Stimulated activated CD4-positive, alpha-beta T cell treated with anti-CD3 and anti-CD28 coated beads, Interleukin-4, amount 100 ng/mL, for 24 hours (primary cell): ENCODE measurements at places on chromosomes 11 and 22.

- no peak for DNase-seq
Observed at GRCh38 chr11:7281079-7281478, 29.4 kb downstream of the SYT9 start.

- no peak for DNase-seq
Observed at GRCh38 chr22:41338614-41339212, 37.4 kb downstream of the ZC3H7B start.

DNA sequence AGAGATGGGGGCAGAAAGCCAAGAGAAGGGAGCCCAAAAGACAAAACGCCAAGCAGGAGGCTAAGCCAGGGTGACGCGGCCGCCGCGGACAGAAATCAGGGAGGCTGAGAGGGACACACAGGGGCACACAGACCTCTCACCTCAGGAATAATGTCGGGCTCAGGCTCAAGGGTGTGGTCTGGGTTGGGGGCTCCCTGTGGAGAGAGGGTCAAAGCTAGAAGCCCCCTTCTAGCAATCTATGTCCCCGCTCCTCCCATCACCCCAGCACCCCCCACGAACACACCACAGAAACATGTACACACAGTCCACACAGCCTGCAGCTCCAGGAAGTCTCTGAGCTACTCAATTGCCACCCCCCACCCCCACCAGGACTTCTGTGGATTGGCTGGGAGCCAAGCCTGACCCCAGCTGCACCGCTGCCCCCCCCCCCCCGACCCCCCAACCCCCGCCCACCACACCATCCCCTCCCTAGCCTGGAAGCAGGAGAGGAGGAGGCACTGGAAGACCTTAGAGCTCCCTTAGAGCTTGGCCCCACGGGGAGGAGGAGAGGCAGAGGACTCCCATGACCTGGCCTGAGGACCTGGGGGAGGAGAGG is 6.9 kb downstream of the BCL9L start:
- DNase-seq: no peak

- no peak for DNase-seq
Observed at GRCh38 chr11:18765554-18765953, 26.0 kb downstream of the PTPN5 start.

GRCh38 chr11:72129381-72129780 is 6.1 kb upstream of the FOLR3 start:
- DNase-seq: no peak

DNA sequence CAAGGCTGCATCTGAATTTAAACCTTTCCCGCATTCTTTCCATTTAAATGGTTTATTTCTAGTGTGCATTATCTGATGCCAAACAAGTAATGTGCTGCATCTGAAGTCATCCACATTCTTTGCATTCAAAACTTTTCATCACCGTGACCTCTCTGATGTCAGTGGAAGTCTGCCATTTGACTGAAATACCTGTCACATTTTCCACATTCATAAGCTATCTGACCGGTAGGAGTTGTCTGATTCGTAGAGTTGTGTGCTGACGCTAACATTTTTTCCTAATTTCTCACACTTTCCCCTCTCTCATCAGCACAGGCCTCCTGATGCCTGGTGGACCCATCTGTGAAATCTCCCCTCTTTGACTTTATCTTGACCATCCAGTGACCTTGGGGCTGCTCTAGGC is 79.9 kb upstream of the BARX2 start:
- no peak for DNase-seq

- DNase-seq: no peak
Observed at GRCh38 chr22:39336411-39336810, 13.4 kb upstream of the SYNGR1 start.

- DNase-seq: no peak
Observed at GRCh38 chr11:134229126-134229790, 4.8 kb downstream of the VPS26B start.

DNA sequence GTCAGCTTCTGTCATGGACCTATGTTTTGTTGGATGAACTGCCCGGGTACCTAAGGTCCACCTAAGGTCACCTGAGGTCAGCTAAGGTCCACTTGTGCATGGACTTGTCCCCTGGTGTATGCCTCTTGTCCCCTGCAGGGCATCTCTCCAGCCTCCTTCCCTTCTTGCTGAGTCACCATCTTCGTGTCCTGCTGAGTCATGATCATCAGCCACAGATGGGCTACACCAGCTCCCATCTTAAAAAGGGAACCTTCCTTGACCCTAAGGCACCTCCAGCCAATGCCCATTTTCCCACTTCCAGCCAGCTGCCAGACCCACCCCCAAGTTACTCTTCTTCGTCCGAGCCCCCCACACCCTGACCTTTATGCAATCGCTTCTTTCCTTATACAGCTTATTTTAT is 544.9 kb downstream of the TBC1D22A start:
- DNase-seq: no peak

DNA sequence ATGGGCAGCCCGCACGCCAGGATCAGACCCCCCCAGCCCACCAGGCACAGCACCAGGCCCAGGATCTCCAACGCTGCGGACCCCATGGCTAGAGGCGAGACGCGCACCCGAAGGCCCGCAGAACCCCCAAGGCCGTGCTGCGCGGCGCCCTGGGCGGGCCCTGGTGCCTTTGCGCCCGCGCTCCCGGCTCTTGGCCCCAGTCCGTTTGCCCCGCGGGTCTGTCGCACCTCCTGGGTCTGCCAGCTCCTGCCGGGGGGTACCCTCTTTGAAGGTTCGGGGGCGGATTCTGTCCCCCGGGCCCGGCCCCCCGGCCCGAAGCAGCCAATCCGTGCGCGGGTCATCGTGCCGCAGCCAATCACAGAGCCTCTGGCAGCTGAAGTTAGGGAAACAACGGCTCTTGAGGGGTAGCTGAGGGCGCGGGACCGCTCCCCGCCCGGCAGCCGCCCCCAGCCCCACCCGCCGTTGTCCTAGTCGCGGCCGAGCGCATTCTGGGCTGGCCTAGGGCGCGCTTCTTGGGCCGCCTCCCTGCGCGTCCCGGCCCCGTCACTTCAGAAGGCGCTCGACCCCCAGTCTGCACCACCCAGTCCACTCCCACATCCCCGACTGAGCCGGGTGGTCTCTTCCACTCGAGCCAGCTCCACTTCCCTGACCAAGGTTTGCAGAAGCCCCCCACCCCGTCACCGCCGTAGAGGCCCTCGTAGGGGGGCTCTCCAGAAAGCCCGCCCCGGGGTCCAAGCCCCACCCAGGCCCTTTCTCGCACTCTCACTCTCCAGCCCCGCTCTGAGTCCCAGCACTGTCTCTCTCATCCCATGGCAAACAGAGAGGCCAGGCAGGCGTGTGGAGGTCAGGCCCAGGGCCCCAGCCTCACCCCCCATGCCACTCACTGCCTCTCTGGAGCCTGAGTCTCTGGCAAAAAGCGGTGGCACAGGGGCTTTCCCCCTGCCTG is at the start of gene CLDN5:
Gene CLDN5, minus strand, starts transcription at position 241 of the 946 bp plus-strand sequence. Its CDS starts 155 bp downstream, at position 86.
- no peak for DNase-seq

DNA sequence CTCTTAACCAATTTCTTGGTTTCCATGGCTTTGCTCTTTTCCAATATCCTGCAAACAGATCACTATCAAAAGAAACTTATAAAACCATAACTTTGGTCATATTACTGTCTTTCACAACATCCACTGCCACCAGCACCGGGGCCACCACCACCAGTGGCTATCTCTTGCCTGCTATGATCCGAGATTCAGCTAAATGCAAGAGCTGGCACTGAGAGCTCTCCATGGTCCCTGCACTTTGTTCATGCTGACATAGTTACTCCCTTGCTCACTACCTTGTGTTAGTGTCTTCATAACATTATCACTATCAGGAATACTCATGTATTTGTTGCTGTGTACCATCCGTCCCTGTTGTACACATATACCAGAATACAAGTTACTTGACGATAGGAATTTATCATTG is 299.0 kb downstream of the ETS1 start:
- no peak for DNase-seq

DNA sequence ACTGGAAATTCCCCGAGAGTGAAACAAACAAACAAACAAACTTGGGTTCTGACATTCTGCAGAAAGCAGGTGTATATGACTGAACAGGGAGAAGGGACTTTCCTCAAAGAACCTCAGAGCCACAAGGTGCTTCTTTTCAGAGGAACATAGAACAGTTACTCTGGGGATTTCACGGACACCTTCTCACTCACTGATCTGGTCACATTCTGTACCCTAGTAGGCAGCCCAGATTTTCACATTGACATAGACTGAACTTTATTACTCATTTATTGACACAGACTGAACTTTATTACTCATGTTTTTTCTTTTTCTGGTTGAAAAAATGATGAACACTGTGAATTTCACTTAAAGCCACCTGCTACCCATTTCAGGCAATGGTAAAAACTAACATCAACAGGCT is 263.0 kb downstream of the OPCML start:
- no peak for DNase-seq

- no peak for DNase-seq
Observed at GRCh38 chr11:59259047-59259446, 46.3 kb upstream of the MPEG1 start.

- DNase-seq: no peak
Observed at GRCh38 chr22:40665312-40665711, 14.0 kb upstream of the MCHR1 start.

- no peak for DNase-seq
Observed at GRCh38 chr11:16876053-16876752, 137.8 kb downstream of the C11orf58 start.

- DNase-seq: no peak
Observed at GRCh38 chr11:118015385-118015841, 29.2 kb downstream of the IL10RA start.

GRCh38 chr22:46964773-46965550 is 202.5 kb downstream of the TBC1D22A start:
- DNase-seq: no peak

- DNase-seq: peak; percentile 3
Observed at GRCh38 chr22:25161017-25161915, 38.4 kb upstream of the CRYBB3 start.

- DNase-seq: no peak
Observed at GRCh38 chr11:104433751-104434150, 269.8 kb upstream of the PDGFD start.

DNA sequence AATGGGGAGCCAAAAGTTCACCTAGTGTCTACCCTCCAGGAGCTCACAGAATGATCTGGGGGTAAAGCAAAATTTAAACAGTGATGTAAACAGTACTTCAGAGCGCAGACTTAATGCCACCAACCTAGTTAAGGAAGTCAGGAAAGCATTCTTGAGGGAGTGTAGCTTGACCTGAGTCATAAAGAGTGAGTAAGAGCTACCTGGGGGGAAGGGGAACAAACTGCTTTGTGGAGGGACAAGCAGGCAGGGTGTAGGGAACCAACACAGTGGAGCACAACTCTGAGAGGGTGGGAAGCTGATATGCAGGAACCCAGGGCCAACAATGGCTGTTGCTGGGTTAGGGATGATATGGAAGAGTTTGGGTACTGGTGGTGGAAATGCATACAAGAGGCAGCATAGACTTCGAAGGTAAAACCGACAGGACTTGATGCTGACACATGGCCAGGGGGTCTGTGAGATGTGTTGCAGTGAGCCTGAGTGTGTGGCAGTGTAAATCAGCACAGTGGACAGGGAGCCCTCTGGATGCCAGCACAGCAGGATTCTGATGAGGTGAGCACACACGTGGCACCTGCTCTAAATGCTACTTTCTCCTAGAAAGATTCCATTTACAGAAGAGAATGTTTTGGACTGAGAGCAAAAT is 58.3 kb upstream of the CYP2D6 start:
- no peak for DNase-seq

GRCh38 chr22:31344578-31345330 is 1.4 kb downstream of the PATZ1 start:
- peak; percentile 27 for DNase-seq

DNA sequence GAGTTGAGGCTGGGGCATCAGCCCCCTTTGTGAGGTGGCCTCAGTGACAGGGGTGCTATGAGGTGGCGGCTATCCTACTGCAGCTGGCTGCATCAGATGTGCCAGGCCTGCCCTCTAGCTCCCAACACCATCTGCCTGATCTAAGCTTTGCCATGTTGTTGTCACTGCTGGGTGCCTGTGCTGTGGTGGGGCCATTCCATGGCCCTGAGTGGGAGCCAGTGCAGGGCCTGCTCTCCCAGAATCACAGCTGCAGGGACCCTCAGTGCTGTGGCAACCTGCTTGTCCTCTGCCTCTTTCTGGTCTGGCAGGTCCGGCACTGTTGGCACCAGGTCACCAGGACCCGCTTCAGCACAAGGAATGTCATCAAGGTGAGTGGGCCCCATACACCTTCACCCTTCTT is 1.8 kb upstream of the SNU13 start:
- DNase-seq: no peak

DNA sequence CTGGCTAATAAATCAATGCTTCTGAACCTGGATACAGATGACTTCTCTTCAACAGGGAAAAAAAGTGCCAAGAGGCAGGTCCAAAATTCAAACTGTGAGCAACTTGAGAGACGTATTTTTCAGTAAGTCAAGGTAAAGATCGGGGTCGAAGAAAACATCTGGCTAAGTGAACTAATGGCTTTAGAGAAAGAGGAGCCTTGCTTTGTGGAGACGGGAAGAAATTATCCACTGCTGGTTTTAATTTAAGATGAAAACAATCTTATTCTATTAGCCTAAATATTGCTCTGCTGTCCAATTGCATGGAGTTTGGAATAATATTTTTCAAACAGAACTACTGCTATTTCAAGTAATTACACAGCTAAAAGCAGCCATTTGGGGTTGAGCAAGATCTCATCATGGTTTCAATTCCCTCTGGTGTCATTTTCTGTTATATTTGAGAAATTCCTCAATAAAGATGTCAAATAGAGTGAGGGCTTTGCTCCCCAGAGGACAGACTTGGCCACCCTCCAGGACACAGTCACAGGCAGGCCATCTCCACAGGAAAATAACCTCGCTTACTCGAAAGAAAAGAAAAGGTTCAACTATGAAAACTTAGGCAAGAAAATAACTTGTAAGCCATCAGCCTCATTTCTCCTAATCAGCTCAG is 29.8 kb downstream of the SCUBE1 start:
- no peak for DNase-seq

GRCh38 chr11:35040221-35040942 is 98.6 kb upstream of the CD44 start:
- peak; percentile 78 for DNase-seq

DNA sequence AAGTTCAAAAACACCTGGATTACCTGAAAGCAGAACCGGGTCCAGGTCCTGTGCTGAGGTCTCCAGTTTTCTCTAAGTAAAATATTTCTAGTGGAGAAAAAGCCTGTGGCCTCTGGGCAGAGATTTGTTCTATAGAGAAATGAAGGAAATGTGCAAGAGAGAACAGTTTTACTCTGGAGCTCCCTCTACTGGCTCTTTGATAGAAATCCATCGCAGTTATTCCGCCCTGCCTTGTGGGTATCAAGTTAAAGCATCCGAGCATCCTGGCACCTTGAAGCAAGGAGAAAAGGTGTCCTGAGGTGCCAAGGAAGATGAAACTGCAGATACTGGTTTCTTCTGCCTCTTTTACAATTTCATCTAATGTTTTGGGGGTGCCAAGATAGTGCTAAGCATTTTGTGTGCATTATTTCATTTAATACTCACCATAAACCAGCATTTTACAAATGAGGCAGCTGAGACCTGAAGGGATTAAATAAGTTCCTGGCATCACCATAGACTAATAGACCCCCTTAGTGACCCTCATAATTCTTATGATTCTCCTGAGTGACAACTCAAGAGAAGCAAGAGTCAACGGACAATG is 113.1 kb upstream of the HSD17B12 start:
- no peak for DNase-seq
